Activated CD4-positive, alpha-beta T cell treated with anti-CD3 and anti-CD28 coated beads, Interleukin-2, Interleukin-6, amounts not matched to agents 100 ng/mL and 50 ng/mL, durations not matched to agents 16 hours and 8 hours (primary cell): ENCODE measurements at places on chromosomes 3 and 15.
A peak's percentile ranks its signal among the peaks of the same experiment; 100 is the strongest.

GRCh38 chr3:114223143-114223542 is 14.2 kb downstream of the ZNF80 start:
- peak; percentile 79 for DNase-seq

DNA sequence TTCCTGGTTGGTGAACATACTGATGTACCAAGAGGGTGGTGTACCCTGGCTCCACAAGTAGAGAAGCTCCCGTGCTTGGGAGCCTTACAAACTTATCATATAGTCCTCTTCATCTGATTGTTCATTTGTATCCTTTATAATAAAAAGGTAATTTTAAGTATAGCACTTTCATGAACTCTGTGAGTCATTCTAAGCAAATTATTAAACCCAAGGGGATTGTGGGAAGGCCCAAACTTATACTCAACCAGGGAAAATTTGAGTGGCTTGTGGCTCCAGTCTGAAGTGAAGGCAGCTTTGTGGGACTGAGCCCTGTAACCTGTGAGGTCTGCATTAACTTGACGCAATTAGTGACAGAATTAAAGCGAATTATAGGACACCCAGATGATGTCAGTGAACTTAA is 29.0 kb downstream of the TTBK2 start:
- no peak for DNase-seq

DNA sequence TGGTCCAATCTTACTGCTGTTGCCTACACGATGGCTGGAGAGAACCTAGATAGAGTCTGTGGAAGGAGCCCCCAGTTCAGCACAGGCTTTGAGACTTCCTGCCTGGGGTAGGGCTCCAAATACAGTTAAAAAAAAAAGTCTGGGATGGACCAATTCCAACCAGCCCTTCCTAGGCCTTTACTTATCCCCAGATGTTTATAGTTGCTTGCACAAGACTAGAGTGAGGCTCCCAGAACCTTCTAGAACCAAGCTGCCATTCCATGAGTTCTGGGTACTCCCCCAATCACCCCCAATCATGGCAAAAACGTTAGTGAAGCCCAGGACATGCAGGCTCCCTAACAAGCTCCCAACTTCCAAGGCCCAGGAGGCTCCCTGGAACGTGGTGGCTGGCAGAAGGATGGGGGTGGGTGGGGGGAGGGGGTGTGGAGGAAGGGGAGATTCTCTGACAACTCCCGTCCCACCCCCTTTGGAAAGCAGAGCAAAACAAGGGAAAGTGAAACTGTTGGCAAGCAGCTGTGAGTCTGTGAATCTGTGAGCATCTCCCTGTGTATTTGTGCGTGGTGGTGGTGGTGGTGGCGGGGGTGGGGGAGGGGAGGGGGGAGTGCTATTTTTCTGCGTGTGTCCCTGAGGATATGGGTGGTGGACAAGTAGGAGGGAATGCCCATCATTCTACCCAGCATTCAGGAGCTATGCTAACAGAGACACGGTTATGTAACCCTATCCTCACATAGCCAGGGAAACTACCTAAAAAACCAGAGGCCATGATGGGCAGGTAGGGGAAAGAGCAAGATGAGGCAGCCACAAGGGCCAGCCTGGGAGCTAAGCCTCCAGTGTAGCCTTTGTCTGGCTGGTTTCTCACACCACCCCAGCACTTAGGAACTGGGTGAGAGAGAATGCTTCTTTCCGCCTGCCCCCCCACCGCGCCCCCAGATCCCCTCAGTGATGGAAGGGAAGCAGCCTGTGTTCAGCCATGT is 2.0 kb downstream of the MST1R start:
- no peak for DNase-seq

GRCh38 chr3:12890610-12891390 is 49.4 kb upstream of the RPL32 start:
- DNase-seq = no peak

DNA sequence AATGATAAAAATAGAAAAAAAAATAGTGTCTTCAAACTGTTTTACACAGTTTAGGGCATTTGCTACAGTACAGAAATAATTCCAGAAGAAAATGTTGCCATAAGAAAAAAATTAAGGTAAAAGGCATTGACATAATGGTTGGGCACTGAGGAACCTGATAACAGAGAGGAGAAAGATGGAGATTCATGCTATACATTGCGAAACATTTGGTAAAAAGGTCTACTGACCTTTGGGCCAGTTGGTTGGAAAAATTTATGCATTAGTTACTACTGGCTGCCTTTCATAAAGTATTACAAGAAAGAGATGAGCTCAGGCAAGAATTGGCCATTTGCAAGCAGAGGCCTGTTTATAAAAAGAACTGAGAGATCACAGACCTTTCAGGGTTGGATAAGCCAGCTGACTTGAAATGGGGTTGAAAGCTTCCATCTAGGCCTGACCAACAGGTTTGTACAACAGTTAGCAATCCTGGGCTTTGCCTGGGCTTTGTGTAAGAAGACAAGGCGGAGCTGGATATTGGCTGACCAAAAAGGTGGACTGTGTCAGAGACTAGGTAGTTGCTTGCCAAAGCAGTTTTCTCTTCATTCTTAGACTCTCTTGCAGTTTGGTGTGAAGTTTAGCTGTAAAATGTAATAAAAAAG is 166.6 kb upstream of the MCTP2 start:
- DNase-seq = no peak

DNA sequence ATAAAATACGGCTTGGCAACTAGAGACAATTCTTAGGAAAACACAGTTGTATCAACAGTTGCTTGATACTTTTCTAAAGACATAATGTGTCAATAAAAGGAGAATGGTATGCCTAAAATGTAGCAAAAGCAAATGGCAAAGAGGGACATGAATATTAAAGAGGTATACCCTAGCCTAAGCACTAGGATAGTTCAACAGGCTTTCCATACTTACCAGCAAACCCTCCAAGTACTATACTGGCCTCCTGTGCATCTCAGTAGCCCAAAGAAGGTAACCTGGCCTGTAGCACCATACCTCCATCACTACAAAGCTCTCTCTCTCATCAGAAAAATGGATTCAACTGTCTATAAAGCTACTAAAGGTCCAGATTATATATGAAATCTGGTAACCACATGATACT is 7.5 kb downstream of the SETD2 start:
- DNase-seq = no peak

DNA sequence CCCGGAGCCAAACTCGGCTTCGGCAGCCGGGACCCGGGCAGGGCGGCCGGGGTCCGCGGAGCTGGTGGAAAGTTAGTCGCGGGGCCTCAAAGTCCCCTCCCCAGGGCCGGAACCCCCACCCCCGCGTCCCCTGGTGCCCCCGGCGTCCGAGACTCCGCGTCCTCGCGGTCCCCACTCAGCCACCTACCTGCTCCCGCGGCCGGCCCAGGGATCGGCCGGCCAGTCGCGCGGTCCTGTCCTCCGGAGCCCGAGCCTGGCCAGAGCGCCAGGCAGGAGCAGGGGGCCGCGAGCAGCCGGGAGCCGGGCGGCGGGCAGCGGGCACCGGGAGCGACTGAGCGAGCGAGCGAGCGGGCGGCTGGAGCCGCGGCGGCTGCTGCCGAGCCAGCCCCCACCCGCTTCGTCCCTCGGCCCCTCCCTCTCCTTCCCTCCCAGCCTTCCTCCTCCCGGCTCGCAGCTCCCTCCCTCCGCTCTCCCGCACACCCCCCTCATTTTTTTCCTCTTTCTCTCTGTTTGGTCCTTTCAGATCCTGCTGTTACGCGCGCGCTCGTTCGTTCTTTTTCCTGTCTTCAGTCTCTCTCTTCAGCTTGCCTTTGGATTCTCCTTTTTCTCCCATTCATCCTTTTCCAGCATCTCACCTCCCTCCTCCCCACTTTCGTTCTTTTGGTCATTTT is at the start of gene MEGF11:
TSS of gene MEGF11 (minus strand) at position 333 of the 671 bp plus-strand sequence. CDS start 125,347 bp downstream, outside the sequence.
- no peak for DNase-seq

DNA sequence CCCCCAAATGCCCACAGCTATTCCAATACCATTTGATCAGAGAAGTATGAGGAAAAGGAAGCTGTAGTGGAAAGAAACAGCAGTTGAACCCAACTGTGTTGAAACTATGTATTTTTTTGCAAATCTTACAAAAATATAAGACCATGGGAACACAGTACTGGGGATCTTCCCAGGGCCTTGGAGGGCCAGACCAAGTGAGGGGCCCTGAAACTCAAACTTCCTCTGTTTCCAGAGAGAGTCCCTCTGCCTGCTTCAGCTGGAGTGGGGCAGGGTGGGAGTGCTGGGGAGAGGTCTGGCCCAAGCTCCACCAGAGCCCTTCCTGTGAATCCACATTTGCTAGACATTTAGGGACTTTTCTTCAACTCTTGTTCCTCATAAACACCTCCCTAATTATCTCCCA is 263.9 kb downstream of the CHST2 start:
- no peak for DNase-seq

- no peak for DNase-seq
Observed at GRCh38 chr3:124927574-124928045, 6.9 kb downstream of the MUC13 start.

DNA sequence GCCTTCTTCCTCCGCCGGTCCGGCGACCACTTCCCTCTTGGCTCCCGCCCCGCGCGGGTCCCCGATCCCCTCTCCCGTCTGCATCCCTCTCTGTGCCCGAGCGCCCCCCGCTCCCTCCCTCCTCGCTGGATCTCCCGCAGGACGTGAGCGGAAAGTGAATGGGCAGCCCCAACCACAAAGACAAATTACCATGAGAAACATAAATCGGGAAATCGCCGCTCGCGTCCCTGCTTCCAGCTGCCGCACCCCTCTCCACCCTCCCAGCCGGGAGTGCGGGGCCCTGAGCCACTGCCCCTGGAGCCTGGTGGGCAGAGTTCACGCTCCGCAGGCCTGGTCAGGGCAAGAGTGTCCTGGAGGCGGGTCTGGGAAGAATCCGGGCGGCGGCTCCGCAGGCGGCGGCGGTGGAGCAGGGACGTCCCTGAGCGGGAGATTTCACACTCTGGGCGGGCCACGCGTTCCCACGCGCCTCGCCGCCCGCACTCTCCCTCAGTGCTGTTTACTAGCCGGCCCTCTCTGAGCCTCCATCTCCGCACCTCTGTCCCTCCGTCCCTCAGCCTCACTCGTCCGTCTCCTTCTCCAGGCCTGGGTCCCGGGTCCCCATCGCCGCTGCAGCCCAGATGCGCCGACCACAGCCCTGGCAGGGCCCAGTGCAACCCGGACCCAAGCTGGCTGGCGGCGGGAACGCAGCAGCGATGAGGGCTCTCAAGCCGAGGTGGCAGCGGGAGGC is 835 bp downstream of the SEMA5B start:
- no peak for DNase-seq

- no peak for DNase-seq
Observed at GRCh38 chr3:196175116-196175625, 36.0 kb downstream of the ZDHHC19 start.

- DNase-seq = no peak
Observed at GRCh38 chr3:159950156-159950898, 38.3 kb upstream of the IL12A start.

DNA sequence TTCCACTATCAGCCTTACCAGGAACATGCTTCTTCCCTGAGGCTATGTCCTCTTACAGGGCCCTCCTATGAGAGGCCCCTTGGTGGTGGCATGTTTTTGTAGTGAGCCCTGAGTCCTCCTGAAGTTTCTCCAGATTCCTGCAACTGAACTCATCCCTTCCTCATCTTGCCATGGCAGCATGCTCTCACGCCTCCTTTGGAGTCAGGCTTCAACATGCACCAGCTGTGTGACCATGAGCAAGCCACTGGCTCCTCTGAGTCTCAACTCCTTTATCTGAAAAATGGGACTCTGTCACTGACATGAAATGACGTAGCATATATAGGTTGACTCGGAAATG is 216.3 kb upstream of the TLE3 start:
- no peak for DNase-seq

- DNase-seq = no peak
Observed at GRCh38 chr3:104596054-104596453, 770.7 kb upstream of the ALCAM start.

GRCh38 chr3:157064402-157064801 is 95.5 kb downstream of the CCNL1 start:
- DNase-seq = no peak

DNA sequence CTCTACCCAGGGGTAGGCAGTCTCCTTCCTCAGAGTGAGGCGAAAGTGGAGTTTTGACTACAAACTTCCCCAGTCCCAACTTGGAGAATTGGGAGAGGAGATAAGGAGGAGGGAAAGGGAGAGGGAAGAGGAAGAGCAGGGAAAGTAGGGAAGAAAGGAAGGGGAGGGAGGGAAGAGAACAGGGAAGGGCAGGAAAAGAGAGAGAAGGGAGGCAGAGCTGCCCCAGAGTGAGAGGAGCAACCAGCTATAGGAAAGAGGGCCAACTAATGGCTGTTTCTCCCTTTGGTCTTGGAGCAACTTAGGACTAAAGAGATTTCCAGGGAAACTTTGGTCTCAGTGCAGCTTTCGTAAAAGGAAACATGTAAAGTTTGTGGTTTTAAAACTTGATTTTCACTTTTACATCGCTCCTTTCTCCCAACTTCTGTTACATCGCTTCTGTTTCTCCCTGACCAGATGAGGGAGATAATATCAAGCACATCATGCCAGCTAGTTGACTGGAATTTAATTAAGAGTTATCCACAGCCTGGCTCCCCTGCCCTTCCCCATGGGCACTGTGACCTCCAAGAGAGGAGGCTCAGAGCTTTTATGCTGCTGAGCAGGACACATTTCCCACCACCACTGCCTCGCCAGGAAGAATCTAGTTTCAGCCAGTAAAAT is 1.4 kb downstream of the CA12 start:
- no peak for DNase-seq

GRCh38 chr3:189890496-189890895 is 230.2 kb downstream of the P3H2 start:
- no peak for DNase-seq

DNA sequence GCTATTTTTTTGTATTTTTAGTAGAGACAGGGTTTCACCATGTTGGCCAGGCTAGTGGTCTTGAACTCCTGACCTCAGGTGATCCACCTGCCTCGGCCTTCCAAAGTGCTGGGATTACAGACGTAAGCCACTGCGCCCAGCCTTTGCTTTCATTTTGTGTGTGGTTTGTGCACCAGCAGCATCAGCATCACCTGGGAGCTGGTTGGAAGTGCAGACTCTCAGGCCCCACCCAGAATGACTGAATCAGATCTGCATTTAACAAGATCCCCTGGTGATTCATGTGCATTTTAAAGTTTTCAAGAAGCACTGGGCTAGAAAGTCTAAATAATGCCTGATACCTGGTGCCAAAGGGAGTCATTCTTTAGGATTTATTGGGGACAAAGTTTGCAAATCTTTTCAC is 73.4 kb upstream of the BNIP2 start:
- no peak for DNase-seq

- no peak for DNase-seq
Observed at GRCh38 chr3:47003056-47003410, 23.6 kb downstream of the NBEAL2 start.

GRCh38 chr3:25589104-25589782 is 75.5 kb downstream of the TOP2B start:
- no peak for DNase-seq

- no peak for DNase-seq
Observed at GRCh38 chr15:67788986-67789385, 36.3 kb upstream of the SKOR1 start.

GRCh38 chr3:66401675-66402491 is 98.9 kb downstream of the LRIG1 start:
- no peak for DNase-seq

- DNase-seq = no peak
Observed at GRCh38 chr3:42210726-42211125, 55.3 kb downstream of the CCK start.

DNA sequence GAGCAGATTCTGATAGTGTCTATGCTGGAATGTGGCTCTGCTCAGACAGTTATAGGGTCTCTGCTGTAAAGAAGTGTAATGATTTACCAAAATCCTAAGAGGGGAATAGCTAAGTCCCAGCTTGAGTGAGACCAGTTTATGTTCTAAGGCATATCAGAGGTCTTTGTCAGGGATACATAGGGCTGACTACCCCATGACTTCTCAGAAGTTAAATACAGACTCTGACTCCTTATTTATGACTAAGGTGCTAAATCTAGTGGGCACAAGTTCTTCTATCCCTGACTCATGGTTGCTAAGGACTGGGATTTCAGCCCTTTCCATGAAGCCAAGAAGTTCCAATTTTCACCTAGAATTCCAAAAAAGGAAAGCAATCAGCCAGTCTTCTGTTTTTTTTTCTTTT is 192.6 kb upstream of the POU1F1 start:
- no peak for DNase-seq
